Left lobe of liver (tissue), 2 donors: ENCODE measurements at places on chromosomes 5 and 9.
A peak's percentile ranks its signal among the peaks of the same experiment; 100 is the strongest.

- DNase-seq, result peak; percentile 19
Measured at GRCh38 chr5:2898661-2899060, 147.2 kb upstream of the IRX2 start.

DNA sequence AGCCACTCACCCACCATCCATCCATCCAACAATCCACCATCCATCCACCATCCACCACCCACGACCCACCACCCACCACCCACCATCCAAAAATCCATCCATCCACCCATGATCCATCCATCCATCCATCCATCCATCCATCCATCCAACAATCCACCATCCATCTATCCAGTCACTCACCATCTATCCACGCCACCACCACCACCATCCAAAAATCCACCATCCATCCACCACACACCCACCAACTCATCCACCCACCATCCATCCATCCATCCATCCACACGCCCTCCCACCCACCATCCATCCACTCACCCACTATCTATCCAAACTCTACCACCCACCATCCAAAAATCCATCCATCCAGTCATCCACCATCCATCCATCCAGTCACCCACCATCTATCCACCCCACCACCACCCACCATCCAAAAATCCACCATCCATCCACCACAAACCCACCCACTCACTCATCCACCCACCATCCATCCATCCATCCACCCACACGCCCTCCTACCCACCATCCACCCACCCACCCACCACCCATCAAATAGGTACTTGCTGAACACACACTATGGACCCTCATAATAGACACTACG is 9.0 kb downstream of the DPH7 start:
- no peak for DNase-seq

- DNase-seq, result no peak
Measured at GRCh38 chr9:29290516-29290915, 1717.2 kb upstream of the C9orf72 start.

DNA sequence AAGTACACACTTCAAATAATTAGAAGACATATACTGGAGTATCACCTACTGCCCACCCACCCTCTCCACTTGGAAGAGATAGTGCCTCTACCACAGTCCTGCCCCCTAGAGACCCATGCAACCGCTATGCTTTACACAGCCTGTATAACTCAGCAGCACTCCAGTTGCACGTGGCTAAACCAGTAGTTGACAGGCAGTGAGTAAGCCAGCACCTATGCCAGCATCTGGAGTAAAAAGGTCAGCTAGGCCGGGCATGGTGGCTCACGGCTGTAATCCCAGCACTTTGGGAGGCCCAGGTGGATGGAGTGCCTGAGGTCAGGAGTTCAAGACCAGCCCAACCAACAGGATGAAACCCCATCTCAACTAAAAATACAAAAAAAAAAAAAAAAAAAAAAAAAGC is 356.4 kb downstream of the NR2F1-AS1 start:
- no peak for DNase-seq

DNA sequence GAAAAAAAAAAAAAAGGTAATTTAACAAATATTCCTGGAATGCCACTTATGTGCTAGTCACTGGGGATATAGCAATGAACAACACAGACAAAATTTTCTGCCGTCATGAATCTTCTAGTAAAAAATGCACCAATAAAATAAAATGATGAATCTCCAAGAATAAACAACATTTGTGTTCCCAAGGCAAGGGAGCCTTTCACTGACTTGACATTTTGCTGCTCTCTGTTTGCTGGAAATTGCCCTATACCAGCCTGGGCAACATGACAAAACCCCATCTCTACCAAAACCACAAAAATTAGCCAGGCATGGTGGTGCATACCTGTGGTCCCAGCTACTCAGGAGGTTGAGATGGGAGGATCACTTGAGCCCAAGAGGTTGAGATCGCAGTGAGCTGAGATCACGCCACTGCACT is 64.5 kb upstream of the ERBIN start:
- no peak for DNase-seq

- DNase-seq, result no peak
Measured at GRCh38 chr9:5025416-5025815, 40.3 kb downstream of the JAK2 start.

- no peak for DNase-seq
Measured at GRCh38 chr9:118782790-118783463, 586.3 kb downstream of the BRINP1 start.

- DNase-seq, result no peak
Measured at GRCh38 chr9:69308206-69308931, 16.6 kb upstream of the ENTREP1 start.

DNA sequence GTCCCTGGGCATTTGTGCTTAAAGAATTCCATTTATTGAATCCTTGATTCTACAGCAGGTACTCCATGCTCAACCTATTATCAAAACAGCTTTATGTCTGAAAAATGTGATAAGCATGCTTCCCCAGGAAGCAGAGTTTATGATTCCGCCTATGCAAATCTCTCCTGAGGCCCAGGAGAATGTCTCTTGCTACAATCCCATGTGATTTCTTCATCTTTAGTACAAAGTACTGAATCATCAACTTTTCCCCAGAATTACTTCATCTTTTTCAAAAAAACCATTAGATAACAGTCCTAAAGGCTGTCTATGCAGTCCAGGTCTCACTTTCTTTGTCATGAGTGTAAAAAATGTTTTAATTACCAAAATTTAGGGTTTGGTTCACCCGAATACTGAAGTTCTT is 130.2 kb upstream of the ADAMTSL1 start:
- no peak for DNase-seq

DNA sequence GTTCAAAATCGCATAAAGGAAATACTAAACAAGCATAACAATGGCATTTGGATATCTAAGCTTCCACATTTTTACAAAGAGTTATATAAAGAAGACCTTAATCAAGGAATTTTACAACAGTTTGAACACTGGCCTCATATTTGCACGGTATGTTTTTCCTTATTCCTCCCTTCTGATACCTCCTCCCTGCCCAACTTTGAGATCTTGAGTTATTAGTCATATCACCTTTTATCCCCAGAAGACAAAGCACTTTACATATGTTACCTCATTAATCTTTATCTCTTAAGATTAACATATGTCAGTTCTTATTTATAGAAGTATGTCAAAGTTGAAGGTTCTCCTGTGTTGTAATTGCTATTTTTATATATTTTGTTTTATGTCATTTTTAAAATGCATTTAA is 29.8 kb downstream of the TDRD7 start:
- DNase-seq, result no peak

GRCh38 chr9:114051281-114051680 is 26.8 kb downstream of the AMBP start:
- peak; percentile 33 for DNase-seq
